T-helper 17 cell (primary cell): ENCODE measurements at places on chromosomes 7 and 10. TPM values are rescaled to one million over a fixed set of nuclear protein-coding genes. Genes with fewer than 3 reads are reported as not detected.
A peak's percentile ranks its signal among the peaks of the same experiment; 100 is the strongest.

The GPAM gene
- total RNA-seq: 3.2 TPM

The EVX1 gene
- total RNA-seq: not detected

GRCh38 chr10:70096705-70097420 lies 35.8 kb downstream of the AIFM2 start:
- no peaks in the 10 kb centered on the region for H3K27me3 ChIP-seq
- H3K4me3 ChIP-seq: no peak overlapping the region
- peaks cover 34% of the 10 kb centered on the region for H3K4me1 ChIP-seq
- peak overlapping the region; percentile 51 for H3K27ac ChIP-seq
- H3K36me3 ChIP-seq: peaks cover 14% of the 10 kb centered on the region

The EGFR gene
- total RNA-seq: not detected

GRCh38 chr7:214410-215212 lies 22.2 kb downstream of the FAM20C start:
- H3K27ac ChIP-seq: no peak overlapping the region
- no peaks in the 10 kb centered on the region for H3K36me3 ChIP-seq
- no peaks in the 10 kb centered on the region for H3K4me1 ChIP-seq
- DNase-seq: no peak

DNA sequence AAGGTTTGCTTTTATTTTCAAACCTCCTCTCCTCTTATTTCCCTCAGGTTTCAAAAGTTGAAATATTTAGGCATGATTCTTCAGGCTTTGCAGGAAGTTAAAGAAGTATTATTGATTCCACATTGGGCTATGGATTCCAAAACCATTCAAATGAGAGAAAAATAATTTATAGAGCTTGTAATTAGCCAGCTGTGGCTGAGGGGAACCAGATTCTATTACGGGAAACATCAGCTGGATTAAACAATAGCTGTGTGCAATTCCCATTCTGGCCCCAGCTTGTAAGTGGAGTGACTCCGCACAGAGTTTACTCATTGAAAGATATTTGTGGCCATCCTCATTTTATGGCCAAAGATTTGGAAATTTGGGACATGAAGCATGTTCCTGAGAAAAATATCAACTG lies 77.0 kb upstream of the PHYHIPL start:
- DNase-seq: no peak
- no peaks in the 10 kb centered on the region for H3K36me3 ChIP-seq
- no peaks in the 10 kb centered on the region for H3K27me3 ChIP-seq
- H3K27ac ChIP-seq: no peak overlapping the region

The LBX1 gene
- not detected for total RNA-seq

DNA sequence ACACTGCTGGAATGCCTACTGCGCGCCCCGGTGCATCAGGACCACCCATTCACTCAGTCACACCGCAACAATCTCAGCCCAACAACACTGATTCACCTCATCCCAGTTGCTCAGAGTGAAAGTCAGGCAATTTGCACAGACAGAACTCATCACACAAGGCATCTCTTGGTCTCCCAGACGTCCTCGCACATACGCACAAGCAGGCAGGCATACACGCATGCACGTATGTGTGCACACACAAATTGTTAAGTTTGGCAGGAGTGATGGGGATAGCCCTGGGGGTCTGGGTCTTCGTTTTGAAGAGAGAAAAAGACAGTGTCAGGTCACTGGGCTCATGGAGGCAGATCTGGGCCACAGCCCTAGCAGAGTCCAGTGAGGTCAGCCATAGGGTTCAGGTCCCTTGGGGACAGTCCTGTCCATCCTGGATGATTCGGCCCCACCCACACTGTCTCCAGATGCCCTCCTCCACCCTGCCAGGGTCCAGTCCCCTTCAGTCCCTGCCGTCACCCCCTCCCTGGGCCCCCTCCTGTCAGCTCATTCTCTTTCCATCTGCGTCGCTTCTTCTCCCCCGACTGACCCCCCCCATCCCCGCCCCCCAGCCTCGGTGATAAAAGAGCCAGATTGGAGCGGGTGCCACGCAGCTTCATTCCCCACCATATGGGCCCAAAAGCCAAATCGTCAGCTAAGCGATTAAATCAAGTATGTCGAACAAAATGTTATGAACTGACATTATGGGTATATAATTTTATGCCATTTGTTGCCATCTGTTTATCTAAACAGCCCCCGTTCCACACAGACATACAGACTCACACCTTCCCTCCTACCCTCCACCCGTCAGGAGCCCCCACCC lies 48.5 kb upstream of the SLF2 start:
- DNase-seq: no peak
- no peak overlapping the region for H3K4me3 ChIP-seq

The CWF19L1 gene
- 52.1 TPM for total RNA-seq

GRCh38 chr10:50613150-50613549 lies 10.6 kb downstream of the SGMS1 start:
- H3K4me3 ChIP-seq: no peak overlapping the region
- no peak for DNase-seq
- H3K36me3 ChIP-seq: peaks cover 3% of the 10 kb centered on the region
- peaks cover 37% of the 10 kb centered on the region for H3K4me1 ChIP-seq
- H3K27ac ChIP-seq: peak overlapping the region; percentile 60

DNA sequence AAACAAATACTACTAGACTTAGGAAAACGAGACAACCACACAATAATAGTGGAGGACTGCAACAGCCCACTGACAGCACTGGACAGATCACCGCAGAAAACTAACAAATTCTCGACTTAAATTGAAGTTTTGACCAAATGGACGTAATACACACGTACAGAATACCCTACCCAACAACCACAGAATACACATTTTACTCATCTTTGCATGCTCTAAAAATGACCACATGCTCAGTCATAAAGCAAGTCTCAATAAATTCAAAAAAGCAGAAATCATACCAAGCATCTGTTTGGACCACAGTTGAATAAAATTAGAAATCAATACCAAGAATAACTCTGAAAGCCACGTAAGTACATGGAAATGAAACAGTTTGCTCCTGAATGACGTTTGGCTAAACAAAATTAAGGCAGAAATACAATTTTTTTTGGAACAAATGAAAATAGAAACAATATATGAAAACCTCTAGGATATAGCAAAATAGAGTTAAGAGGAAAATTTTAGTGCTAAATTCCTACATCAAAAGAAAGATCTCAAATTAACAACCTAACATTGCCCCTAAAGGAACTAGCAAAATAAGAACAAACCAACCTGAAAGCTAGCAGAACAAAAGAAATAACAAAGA lies 30.6 kb downstream of the MAPK8 start:
- H3K36me3 ChIP-seq: peaks cover 8% of the 10 kb centered on the region
- H3K27ac ChIP-seq: no peak overlapping the region
- peaks cover 17% of the 10 kb centered on the region for H3K4me1 ChIP-seq
- no peaks in the 10 kb centered on the region for H3K27me3 ChIP-seq
- H3K4me3 ChIP-seq: no peak overlapping the region

DNA sequence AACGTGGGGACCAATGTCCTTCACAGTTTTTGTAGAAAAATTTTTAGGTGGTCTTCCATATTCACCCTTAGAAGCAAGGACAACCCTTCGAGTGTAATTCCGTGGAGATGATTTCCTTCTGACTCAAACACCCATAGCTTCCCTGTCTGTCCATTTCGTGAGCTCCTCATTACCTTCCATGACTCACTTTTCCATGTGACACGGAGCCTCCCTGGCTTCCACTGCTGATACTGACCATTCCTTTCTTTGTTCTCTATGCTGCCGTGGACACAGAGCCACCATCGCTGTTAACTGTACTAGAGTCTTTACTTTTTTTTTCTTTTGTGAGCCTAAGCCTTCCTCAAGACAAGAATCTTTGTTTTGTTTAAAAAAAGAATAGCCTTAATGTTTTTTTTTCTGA lies 12.5 kb upstream of the ARMS2 start:
- peaks cover 12% of the 10 kb centered on the region for H3K27me3 ChIP-seq
- H3K4me1 ChIP-seq: peaks cover 5% of the 10 kb centered on the region
- peaks cover 8% of the 10 kb centered on the region for H3K36me3 ChIP-seq
- DNase-seq: no peak

DNA sequence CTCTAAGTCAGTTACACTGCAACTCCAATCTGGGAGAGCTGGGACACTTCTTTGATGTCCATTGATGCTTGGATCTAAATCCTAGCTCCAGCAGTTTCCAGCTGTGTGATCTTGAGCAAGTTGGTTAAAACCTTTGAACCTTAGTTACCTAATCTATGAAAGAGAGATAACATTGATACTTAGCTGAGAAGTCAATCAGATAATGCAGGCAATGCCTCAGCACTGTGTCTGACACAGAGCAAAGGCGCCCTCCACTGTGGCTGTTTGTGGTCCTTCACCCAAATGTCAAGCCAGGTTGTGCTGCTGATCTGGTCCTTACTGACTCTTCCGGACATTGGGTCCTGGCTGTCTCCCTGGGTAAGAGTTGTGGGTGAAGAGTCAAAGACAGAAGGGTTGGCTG lies 20.2 kb downstream of the DNTT start:
- H3K36me3 ChIP-seq: peaks cover 3% of the 10 kb centered on the region
- H3K27me3 ChIP-seq: peaks cover 74% of the 10 kb centered on the region
- no peak for DNase-seq
- no peak overlapping the region for H3K27ac ChIP-seq
- H3K4me3 ChIP-seq: no peak overlapping the region

DNA sequence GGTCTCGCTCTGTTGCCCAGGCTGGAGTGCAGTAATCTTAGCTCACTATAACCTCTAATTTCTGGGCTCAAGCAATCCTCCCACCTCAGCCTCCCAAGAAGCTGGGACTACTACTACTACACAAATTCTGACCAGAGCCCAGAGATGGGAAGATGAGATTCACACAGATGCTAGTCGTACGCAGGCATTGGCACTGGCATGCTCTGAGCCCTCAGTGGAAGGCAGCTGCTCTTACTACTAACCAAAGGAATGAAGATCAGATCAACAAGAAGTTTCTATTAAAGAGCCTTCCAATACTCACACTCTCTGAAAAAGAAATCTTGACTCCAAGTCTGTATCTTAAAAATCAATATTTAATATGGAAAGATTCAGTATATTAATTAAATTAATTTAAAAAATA lies 10.7 kb downstream of the GDF2 start:
- peaks cover 36% of the 10 kb centered on the region for H3K27me3 ChIP-seq
- no peak overlapping the region for H3K4me3 ChIP-seq
- H3K4me1 ChIP-seq: no peaks in the 10 kb centered on the region
- no peak for DNase-seq

DNA sequence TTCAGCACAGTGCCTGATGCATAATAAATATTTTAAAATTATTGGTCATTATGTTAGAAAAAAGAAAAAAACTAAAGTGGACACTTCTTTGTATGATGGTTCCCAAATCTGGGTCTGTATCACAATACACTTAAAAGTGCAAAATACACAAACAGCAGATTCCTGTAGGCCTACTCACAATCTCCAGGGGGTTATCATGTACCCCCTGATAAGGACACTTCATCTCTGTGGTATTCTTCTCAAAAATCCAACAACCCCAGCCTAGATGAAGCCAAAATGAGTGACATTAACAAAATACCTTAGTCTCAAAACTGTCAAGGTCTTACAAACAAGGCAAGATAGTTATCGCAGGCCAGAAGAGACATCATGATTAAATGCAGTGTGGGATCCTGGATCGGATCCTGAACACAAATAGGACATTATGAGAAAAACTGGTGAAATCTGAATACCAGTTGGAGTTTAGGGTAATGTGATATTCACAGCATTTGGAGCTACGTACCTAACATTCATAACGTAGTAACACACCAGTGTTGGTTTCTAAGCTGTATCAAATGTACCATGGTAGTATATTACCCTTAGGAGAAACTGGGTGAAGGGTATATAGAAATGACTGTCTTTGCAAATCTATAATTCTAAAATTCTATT lies 45.2 kb downstream of the NSUN6 start:
- no peak overlapping the region for H3K27ac ChIP-seq
- no peaks in the 10 kb centered on the region for H3K27me3 ChIP-seq
- H3K4me1 ChIP-seq: no peaks in the 10 kb centered on the region
- no peak overlapping the region for H3K4me3 ChIP-seq
- no peak for DNase-seq

The CALML5 gene
- not detected for total RNA-seq

GRCh38 chr7:113392841-113393540 lies 274.6 kb upstream of the SMIM30 start:
- H3K36me3 ChIP-seq: no peaks in the 10 kb centered on the region
- H3K27ac ChIP-seq: no peak overlapping the region
- no peak for DNase-seq
- peaks cover 23% of the 10 kb centered on the region for H3K27me3 ChIP-seq

- no peak for DNase-seq
- peaks cover 2% of the 10 kb centered on the region for H3K36me3 ChIP-seq
- no peak overlapping the region for H3K27ac ChIP-seq
- H3K4me3 ChIP-seq: peak overlapping the region; percentile 53
- peaks cover 18% of the 10 kb centered on the region for H3K4me1 ChIP-seq
These were observed 77.4 kb downstream of the CYP26A1 start for GRCh38 chr10:93150990-93151547.

DNA sequence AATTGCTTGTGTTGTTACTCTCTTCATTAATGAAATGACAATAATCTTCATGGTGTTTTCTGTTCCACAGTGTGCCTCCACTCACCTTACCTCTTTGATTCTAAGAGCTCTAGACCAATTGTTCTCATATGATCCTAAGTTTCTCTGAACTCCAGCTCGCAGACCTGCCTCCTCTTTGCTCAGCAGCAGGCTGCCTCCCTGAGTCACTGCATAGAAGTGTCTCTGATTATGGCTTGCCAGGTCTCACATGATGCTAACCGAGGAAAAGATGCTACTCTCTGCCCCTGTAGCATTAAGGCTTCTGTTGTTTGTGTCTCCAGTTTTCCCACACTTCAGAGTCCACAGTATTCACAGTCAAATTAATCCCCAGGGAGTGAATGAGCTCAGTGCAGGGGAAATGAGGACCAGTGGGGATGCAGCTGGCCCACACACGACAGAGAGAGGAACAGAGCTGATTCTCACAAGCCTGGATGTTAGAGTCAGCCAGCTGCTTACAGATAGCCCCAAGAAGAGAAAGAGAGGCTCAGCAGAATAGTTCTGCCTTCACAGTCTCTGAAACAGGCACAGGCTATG lies 145.9 kb upstream of the EGR2 start:
- H3K4me1 ChIP-seq: no peaks in the 10 kb centered on the region
- DNase-seq: no peak
- no peaks in the 10 kb centered on the region for H3K36me3 ChIP-seq
- H3K27me3 ChIP-seq: peaks cover 55% of the 10 kb centered on the region
- no peak overlapping the region for H3K4me3 ChIP-seq
- H3K27ac ChIP-seq: no peak overlapping the region

- no peak overlapping the region for H3K4me3 ChIP-seq
- H3K27me3 ChIP-seq: peaks cover 49% of the 10 kb centered on the region
- H3K27ac ChIP-seq: no peak overlapping the region
- no peaks in the 10 kb centered on the region for H3K36me3 ChIP-seq
- H3K4me1 ChIP-seq: no peaks in the 10 kb centered on the region
These were observed 5.3 kb downstream of the FRMD4A start for GRCh38 chr10:14325325-14325955.
